ENCODE measurements at places on chromosomes 1 and 21.

DNA sequence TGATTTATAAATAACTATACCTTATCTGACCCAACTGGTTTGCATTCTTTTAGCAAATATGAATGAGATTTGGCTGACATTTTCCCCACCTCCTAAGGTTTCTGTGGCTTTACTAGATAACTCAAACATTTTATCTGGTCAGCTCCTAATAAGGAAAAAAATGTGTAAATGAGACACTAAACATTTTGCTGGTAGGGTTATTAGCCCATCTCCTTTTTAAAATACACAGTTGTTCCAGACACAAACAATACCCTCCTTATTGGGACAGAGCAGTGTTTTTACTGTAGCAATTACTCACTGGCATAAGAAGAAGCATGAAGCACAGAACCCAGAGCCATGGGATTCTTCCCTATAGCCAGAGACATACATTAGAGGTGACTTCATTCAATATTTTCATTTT, 53.8 kb upstream of the NUF2 start:
- no peak for DNase-seq

DNA sequence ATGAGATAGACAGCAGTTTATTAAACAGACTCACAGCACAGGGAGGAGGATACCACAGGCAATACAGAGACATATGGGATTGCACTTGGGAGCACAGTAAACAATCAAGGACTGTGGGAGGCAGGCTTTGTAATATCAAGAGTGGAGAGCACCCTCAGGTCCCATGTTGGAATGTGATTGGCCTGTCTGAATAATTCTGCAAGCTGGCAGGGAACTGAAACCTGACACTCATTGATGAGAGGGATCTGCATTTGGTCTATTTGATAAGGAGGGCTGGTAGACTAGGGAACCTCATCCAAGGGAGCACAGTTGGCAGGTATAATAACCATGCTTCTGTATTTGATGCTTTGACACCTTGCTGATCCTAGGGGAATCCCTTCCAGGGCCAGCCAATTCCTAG, 69.9 kb upstream of the PRMT6 start:
- no peak for DNase-seq

DNA sequence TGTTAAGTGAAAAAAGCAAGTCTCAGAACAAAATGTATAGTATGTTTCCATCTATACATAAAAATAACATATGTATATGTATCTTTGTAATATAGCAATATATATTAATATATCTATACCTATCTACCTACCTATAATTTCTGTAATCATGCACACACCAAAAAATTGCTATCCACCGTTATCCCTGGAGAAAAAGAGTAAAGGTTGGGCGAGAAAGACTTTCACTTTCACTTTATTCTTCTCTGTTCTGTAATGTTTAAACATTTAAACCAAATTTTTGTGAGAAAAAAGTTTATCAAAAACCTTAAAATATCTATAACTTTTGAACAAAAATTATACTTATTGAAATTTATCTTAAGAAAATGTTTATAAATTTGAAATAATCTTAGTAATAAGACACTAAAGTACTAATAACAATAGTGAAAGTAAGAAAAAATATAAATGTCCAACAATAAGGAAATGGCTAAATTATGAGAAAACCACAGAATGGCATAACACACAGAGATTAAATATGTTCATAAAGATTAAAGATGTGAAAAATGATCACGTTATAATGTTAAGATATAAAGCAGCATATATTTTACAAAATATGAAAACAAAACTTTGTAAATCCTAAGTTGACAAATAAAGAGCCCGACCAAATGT, 74.0 kb upstream of the LRRC53 start:
- no peak for DNase-seq

GRCh38 chr1:230127105-230128054, 60.3 kb downstream of the GALNT2 start:
- DNase-seq = no peak

DNA sequence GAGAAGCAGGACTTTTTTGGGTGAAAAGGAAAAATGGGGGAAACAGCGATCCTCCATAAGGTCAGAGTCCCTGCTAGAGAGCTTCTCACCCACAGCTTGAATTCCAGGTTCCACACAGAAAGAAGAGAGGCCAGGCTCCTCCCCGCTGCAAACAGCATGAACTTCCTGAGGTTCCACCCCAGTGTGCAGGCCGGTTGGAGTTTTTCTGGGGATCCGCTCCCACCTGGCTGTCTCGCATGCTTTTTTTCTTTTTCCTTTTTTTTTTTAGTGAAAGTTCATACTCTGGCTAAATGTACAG, 595.1 kb upstream of the ZP4 start:
- DNase-seq = no peak

DNA sequence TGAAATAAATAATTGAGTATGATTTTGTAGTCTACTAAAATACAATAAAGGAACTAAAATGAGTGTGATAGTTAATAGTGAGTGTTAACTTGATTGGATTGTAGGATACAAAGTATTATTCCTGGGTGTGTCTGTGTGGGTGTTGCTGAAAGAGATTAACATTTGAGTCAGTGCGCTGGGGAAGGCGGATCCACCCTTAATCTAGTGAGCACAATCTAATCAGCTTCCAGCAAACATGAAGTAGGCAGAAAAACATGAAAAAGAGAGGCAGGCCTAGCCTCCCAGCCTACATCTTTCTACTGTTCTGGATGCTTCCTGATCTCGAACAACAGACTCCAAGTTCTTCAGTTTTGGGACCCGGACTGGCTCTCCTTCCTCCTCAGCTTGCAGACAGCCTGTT, 1716.6 kb downstream of the MRPL39 start:
- no peak for DNase-seq

- DNase-seq = no peak
These were observed 70.4 kb downstream of the AJAP1 start for GRCh38 chr1:4724695-4725250.

DNA sequence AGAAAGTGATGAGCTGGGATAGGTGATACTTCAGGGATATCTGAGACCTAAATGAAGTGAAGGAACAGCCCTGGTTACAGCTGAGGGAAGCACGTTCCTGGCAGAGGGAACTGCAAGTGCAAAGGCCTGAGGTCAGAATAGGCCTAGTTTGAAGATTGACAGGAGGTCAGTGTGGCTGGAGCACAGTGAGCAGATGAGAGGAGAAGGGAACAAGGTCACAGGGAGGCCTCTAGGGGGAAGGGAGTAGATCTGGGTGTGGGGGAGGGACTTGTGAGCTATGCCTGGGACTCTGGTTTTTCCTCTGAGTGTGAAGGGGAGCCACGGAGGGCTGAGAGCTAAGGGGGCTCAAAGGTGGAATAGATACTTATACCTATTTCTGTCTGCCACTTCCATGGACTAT, 736.4 kb downstream of the MATN1 start:
- DNase-seq = no peak

DNA sequence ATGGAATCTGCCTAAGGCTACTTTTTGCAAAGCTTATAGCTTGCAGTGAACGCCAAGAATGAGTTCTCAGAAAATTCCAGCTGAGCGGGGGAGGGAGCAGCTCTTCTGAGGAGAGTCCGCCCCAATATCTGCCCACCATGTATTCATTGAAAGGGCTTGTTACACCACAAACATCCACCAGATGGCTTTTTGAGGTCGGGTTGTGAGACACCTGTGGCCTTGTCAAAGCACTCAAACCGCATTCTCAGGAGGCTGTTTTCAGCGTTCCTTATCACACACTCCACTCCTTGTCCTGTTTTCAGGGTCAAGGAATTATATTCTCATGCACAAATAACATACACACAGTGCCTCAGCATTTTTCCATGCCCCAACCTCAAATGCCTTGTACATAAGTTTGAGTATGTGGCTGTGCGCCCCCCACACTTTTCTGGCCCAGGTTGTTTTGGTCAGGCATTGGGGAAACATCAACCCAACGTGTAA, 3.9 kb upstream of the C4BPB start:
- DNase-seq = peak; percentile 65

- DNase-seq = no peak
These were observed 7.4 kb upstream of the RGS2 start for GRCh38 chr1:192801451-192801850.

GRCh38 chr1:16402742-16403141, 34.5 kb downstream of the SPATA21 start:
- DNase-seq = peak; percentile 17

- no peak for DNase-seq
These were observed 36.1 kb upstream of the RUNX3 start for GRCh38 chr1:24966121-24966723.

- DNase-seq = no peak
These were observed 54.4 kb downstream of the ZZZ3 start for GRCh38 chr1:77627978-77628570.

GRCh38 chr1:39802496-39803260, 14.0 kb upstream of the BMP8B start:
- peak; percentile 19 for DNase-seq

- no peak for DNase-seq
These were observed 23.0 kb upstream of the SLC1A7 start for GRCh38 chr1:53165408-53165961.

- DNase-seq = peak; percentile 60
These were observed 410.1 kb upstream of the PLXNA2 start for GRCh38 chr1:208654241-208654640.

GRCh38 chr1:230123280-230124185, 56.5 kb downstream of the GALNT2 start:
- DNase-seq = no peak

DNA sequence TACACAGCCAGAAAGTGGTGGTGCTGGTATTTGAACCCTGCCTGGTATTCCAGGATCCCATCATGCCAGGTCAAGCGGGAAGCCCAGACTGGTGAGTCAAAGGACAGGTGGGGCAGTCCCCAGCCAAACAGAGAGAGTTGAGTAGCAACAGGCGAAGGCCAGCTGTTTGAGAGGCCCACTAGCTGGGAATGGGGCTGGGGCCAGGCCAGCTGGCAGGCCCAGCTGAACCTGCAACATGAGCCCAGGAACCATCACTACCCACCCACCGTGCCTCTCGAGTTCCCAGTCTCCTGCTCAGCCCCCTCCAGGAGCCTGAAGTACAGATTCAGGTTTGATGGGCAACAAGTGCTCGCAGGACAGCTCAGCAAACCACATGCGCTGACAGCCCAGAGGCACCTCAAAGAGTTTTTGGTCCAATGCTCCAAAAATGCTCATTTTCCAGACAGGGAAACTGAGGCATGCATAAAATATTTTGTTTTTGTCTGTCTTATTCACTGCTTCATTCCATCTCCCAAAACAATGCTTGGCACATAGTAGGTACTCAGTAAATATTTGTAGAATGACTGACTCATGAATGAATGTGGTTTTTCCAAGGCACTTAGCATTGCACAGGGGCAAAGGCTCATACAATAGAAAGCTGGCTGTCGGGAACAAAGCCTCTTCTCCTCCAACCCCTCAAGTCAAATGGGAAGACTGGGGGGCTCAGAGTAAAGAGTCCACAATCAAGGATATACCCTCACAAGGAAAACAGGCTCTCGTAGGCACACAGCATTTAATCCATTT, 42.5 kb upstream of the CLIC4 start:
- DNase-seq = peak; percentile 64

DNA sequence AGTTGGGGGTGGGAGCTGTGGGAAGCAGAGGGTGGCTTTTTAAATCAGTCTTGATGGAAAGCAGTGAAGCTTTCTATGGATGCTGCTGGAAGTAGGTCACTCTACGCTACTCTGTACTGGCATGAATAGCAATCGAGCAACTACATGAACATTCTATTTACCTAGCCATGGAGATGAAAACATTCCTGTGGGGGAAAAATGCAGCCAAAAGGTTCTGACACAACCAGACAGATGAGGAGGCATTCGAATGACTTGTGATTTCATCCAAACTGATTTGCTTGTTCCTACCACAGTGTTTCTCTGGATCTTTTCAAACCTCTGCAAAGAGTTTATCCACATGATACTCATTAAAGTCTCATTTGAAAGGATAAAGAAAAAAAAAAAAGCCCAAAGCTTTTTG, 95.0 kb downstream of the ASTN1 start:
- no peak for DNase-seq

DNA sequence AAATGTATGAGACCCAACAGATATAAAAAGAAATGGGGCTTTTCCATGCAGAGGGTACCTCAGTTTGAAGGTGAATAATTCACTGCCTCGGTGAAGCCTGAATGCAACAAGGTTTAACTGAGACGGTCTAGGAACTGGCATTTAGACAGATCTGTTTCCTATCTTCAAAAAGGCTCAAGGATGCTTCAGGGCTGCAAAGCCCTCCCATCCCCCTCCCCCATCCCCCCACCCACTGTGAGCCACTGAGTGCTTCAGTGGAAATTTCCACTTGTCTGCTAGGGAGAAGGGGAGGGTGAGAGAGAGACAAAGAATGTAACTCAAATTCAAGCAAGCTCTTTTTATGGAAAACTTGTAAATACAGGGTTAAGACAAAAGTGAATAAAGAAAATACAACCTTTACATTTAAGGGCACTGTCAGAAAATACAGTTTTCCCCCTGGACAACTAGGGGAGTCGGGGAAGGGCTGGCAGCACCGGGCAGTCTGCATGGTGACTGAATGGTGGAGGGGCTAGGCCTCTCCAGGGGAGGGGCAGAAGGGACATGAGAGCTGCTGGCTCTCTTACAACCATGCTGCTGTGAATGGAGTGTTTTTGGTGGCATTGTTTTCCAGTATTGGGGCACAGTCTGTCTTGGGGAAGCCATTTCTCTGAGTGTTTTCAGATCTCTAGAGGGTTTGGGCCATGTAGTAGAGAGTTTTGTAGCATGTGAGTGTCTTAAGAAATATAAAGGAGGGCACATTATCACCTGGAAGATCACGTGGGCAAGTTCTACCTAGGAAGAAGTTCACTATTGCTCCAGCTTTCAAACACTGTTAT, 56.7 kb downstream of the MRPS6 start:
- DNase-seq = no peak

DNA sequence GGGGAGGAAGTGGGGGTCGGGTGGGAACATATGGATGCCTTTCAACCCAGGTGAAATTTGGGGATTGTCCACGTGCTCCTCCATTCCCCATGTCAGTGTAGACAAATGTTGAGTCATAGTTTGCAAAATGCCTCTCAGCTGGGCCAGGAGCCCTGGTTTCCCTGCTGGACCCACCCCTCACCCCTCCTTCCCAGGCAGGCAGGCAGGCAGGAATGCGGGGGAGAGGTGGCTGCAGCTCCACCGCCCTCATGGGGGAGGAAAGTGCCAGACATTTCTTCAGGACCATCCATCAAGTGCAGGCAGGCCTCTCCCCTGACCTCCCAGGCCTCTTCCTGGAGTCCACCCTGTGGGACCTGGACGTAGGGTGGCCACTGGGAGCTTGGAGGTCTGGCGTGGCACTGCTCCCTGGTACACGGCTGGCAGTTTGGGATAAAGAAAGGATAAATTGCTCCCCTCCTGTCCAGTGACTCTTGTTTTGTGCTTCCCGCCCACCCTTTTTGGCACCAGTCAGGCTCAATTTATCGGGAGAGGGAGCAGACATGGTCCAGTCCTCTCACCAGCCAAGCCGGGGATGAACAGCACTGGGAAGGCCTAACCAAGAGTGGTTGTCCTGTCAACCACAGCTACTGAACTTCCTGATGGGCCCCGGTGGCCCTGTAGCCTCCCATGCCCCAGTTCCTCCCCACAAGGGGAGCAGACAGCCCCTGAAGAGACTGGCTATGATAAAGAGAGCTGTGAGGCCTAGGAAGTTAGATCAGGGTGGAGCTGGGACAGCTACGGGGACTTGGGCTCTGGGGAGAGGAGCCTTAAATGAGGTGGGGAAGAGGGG, 18.9 kb downstream of the NPR1 start:
- peak; percentile 37 for DNase-seq

Data from bronchial epithelial cell (primary cell).